ENCODE measurements at places on chromosomes 6 and 20.

- no peak for DNase-seq
These were observed 49.7 kb downstream of the RBM38 start for GRCh38 chr20:57440678-57441509.

GRCh38 chr6:126110512-126111270 lies 124.4 kb downstream of the TRMT11 start:
- DNase-seq, result no peak

DNA sequence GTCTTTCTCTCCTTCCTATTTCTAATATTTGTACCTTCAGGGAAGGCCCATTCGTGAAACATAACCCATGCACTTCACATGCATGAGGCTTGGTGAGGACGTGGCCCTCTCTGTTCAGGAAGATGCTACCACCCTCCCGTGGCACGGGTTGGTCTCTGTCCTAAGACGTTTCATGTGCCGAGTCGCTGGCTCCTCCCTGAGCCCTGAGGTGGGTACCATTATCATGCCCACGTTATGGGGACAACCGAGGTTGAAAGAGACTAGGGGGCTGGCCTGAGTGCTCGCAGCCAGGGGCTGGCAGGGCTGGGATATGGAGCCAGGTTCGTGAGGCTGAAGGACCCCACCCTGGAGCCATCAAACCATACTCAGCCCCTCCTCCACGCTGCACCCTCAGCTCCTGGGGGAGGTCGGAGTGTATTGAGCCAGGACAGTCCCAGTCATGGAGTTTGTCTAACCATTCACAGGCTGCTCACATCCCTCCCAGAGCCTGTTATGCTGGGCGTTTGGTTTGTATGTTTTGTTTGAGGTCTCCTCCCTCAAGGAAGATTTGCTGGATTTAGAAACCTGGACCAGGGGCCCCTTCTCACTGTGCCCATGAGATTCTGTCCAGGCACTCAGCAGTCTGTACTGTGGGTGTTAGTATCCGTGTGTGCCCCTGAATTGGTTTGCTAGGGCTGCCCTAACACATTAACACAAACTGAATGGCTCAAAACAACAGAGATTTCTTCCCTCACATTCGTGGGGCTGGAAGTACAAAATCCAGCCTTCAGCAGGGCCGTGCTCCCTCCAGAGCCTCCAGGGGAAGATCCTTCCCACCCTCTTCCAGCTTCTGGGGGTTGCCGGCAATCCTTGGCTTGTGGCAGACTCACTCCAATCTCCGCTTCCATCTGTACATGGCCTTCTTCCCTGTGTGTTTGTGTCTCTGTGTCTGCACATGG lies 88.3 kb downstream of the ANKRD60 start:
- no peak for DNase-seq

GRCh38 chr6:8570256-8570920 lies 135.0 kb upstream of the SLC35B3 start:
- no peak for DNase-seq

DNA sequence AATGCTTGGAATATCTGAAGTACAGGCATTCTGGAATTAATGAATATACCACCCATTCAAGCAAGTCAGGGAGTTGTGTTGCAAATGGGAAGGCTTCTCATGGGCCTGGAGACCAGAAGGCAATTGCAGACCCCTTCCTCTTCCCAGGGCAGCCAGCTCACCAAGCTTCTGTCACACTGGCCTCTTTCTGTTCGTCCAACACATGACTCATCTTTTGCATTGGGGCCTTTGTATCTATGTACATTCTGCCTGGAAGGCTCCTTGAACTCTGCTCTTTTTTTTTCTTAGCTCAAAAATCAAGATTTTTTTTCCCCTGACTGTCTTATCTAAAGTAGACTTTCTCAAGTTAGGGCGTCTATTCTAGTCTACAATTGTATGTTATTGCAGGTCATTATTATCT lies 132.9 kb upstream of the MYLIP start:
- no peak for DNase-seq

DNA sequence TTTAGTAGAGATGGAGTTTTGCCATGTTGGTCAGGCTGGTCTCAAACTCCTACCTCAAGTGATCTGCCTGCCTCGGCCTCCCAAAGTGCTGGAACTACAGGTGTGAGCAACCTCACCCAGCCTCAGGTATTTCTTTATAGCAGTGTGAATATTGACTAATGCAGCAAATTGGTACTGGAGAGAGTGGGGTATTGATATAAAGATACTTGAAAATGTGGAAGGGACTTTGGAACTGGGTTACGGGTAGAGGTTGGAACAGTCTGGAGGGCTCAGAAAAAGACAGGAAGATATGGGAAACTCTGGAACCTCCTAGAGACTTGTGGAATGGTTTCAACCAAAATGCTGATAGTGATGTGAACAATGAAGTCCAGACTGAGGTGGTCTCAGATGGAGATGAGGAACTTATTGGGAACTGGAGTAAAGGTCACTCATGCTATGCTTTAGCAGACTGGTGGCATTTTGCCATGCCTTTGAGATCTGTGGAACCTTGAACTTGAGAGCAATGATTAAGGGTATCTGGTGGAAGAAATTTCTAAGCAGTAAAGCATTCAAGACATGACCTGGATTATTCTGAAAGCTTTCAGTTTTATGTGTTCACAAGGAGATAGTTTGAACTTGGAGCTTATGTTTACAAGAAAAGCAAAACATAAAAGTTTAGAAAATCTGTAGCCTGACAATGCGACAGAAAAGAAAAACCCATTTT lies 127.2 kb downstream of the DTNBP1 start:
- no peak for DNase-seq

DNA sequence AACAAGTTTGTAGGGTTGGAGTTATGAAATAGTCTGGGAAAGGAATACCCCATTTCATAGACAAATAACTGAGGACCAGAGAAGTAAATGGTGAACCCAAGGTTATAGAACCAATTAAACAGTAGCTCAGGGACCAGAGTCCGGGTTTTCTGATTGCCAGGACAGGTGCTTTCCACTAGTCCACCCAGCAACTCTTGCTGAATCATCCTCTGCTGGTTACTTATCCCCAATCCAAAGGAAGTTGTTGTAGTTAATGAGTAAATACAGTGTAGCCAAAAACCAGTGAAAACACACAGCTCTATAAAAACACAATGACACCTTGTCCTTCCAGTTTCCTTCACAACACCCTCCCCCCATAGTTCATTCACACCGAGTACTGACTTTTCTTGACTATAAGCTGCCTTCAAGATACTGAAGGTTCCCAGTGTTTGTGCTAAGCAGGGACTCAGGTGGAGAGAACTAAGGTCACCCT lies 766 bp upstream of the TINAG start:
- DNase-seq, result no peak

- no peak for DNase-seq
These were observed 111.2 kb downstream of the TRERF1 start for GRCh38 chr6:42340511-42340910.

GRCh38 chr6:7145885-7146828 lies 38.4 kb downstream of the RREB1 start:
- no peak for DNase-seq

- no peak for DNase-seq
These were observed 8.1 kb upstream of the HBS1L start for GRCh38 chr6:135062735-135063134.

GRCh38 chr6:37257320-37257633 lies 295 bp upstream of the TBC1D22B start:
- DNase-seq, result no peak

DNA sequence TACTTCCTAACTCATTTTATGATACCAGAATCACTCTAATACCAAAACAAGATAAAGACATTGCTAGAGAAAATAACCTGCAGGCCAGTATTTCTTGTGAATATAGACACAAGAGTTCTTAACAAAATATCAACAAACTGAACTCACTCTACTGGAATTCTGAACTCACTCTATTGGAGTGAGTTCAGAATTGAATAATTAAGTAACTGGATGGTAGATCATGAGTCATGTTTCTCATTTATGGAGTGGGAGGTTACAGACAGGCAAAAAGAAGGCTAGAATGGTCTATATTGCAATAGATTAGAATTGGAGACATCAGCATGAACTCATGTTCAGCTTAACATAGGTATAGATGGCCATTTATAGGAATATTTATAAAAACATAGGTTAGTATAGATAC lies 26.6 kb upstream of the C6orf58 start:
- DNase-seq, result no peak

DNA sequence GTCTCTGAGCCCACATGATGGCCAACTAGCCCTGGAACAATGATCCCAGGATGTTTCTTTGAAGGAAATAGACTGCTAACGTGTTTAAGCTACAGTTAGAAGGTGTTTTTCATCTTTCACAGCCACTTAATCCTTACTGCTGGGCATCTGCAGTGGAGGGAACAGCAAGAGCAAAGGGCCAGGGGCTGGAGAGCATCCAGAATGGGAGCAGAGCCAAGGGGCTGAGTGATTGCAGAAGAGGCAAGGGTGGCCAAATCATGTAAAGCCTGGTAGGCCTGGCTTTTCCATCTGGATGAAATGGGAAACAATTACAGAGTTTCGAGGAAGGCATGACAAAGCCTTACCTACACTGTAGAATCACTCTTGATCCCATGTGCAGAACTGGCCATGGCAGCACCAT lies 18.7 kb upstream of the LAMP5 start:
- no peak for DNase-seq

- DNase-seq, result no peak
These were observed 46.8 kb downstream of the LY86 start for GRCh38 chr6:6635291-6635690.

DNA sequence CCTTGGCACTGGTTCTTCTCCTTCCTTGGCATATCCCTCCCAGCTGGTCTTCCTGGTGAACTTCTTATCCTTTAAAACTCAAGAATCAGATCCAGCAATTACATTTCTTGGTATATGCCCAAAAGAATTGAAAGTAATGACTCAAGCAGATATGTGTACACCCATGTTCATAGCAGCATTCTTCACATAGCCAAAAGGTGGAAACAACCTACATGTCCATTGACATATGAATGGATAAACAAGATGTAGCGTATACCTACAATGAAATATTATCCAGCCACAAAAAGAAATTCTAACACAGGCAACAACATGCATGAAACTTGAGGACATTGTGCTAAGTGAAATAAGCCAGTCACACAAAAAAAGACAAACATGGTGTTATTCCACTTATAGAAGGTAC lies 103.7 kb upstream of the NT5E start:
- no peak for DNase-seq

DNA sequence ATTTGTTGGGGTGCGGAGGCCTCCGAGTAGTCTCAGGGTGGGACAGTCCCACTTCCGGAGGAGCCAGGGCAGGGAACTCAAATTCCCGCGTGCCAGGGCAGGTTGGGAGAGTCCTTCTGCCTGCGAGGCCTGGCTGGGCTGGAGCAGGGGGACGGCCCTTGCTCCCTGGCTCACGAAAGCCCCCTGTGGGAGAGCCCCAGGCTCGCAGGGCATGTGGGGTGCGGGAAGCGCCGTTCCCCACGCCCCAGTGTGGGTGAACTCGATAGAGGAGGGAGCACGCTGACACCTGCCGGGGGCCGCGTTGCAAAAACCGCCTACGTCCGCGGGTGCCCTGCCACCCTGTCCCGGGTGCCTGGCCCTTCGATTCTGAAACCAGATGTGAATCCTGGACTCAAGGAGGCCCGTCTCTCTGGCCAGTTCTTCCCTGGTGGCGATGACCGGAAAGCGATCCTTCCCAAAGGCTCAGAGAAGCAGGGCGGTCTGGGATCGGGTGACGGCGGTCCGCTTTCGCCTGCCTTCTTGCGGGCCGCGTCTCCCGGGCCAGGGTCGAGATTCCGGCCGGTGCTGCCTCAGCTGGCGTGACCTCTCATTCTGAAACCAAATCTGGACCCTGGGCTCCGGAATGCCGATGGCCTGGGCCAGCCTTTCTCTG lies 1846.5 kb upstream of the DEFB115 start:
- DNase-seq, result no peak

DNA sequence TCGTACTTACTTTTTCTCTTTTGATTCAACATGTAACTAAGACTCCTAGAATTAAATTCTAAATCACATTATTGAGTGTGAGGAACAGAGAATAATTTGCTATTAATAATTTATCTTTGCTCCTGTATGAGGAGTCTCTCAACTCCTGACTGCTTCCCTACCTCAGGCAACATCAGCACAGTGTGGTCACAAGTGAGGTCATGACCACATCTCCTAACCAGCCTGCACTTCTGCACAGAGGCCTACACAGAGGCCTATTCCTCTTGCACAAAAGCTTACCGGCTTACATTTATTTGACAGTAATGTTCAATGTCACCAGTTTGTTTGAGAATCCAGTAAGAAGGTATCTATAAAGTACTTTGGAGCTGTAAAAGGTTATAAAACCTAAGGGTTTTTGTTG lies 637.4 kb upstream of the MARCKS start:
- no peak for DNase-seq

GRCh38 chr6:169232507-169232931 lies 21.1 kb downstream of the THBS2 start:
- DNase-seq, result no peak

DNA sequence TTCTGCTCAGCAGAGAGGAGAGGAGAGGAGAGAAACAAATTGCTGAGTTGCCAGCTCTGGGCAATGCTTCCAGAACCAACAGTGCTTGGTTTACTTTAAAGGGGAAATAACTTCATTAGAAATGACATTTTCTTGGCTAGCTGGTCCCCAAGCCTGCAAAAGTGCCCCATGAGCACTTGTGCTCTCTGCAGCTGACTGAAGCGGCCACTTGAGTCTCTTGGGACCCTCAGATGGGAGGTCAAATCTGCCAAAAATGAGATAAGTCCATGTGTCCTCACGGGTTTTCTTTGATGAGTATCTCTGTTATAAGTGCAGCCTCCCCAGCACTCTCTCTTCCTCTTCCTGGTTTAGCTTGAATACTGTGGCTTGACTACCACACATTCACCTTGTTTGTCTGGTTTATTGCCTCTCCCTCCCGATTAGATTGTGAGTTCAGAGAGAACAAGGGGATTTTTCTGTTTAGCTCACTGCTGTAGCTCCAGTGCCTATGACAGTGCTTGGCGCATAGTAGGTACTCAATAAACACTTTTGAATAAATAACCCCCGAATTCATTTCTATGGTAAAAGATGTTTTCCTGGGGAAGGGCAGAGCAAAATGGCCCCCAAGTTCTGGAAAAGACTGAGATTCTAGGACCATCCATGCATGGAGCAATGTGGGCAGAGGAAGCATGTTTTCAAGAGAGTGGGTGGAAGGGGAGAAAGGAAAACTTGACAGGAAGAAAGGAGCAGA lies 7.0 kb upstream of the RIN2 start:
- DNase-seq, result no peak

Data from stimulated activated CD8-positive, alpha-beta memory T cell treated with anti-CD3 and anti-CD28 coated beads, Interleukin-7, amount 100 ng/mL, for 24 hours (primary cell).